ENCODE measurements at places on chromosomes 1 and 21. TPM values are rescaled to one million over a fixed set of nuclear protein-coding genes. Genes with fewer than 3 reads are reported as not detected.
A peak's percentile ranks its signal among the peaks of the same experiment; 100 is the strongest.

DNA sequence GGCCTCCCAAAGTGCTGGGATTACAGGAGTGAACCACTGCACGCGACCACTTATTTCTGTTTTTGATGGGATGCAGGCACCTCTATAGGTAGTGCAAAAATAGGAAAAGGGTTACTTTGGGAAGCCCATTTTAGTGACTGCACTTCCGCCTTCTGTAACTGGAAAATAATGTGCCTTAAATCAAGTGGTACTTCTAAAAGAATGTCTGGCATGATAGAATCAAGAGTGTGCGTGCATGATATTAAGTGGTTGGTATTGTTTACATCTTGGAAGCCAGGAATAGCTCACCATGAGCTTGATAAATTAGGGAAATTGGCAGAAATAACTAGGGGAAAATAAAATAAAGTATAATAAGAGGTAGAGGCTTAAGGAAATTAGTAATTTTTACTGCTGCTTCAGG, 1067.0 kb downstream of the ADGRL2 start:
- no peak for DNase-seq

DNA sequence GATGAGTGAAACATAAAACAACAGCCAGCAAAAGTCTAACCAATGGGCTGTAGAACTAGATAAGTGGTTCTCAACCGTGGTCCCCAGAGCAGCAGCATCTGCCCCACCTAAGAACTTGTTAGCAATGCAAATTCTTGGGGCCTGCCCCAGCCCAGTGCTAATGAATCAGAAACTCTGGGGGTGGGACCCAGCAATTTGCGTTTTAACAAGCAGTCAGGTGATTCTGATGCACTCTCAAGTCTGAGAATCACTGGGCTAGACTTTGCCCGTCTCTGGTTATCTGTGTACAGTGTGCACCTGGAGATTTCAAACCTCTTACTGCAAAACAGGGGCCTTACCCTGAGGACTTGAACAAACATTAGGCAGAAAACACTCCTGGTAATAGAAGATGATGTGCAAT, 66.5 kb downstream of the PLXNA2 start:
- DNase-seq, result peak; percentile 30

The CASQ1 gene
- total RNA-seq, result not detected

The OR2L3 gene
- total RNA-seq, result not detected

The DMBX1 gene
- not detected for total RNA-seq

The EPHA10 gene
- total RNA-seq, result under 0.01 TPM

- DNase-seq, result no peak
These were observed 1.1 kb upstream of the KCNQ4 start for GRCh38 chr1:40782371-40782956.

GRCh38 chr1:35936838-35937237, 5.9 kb downstream of the AGO3 start:
- DNase-seq, result no peak

The AGMAT gene
- total RNA-seq, result 3.8 TPM

DNA sequence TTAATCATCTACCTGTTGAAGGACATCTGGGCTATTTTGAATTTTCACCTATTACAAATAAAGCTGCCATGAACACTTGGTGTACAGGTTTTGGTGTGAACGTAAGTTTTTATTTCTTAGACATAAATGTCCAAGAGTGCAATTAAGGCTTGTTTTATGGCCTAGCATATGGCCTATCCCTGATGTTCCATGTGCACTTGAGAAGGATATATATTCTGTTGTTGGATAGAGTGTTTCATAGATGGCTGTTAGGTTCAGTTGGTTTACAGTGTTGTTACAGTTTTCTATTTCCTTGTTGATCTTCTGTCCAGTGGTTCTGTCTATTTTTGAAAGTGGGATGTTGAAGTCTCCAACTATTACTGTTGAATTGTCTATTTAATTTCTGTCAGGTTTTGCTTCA, 61.2 kb upstream of the NFASC start:
- no peak for DNase-seq

- no peak for DNase-seq
These were observed 55.0 kb upstream of the PAX7 start for GRCh38 chr1:18575620-18576019.

The RPTN gene
- total RNA-seq, result not detected

GRCh38 chr1:226052061-226052460, 10.5 kb upstream of the H3-3A start:
- no peak for DNase-seq

DNA sequence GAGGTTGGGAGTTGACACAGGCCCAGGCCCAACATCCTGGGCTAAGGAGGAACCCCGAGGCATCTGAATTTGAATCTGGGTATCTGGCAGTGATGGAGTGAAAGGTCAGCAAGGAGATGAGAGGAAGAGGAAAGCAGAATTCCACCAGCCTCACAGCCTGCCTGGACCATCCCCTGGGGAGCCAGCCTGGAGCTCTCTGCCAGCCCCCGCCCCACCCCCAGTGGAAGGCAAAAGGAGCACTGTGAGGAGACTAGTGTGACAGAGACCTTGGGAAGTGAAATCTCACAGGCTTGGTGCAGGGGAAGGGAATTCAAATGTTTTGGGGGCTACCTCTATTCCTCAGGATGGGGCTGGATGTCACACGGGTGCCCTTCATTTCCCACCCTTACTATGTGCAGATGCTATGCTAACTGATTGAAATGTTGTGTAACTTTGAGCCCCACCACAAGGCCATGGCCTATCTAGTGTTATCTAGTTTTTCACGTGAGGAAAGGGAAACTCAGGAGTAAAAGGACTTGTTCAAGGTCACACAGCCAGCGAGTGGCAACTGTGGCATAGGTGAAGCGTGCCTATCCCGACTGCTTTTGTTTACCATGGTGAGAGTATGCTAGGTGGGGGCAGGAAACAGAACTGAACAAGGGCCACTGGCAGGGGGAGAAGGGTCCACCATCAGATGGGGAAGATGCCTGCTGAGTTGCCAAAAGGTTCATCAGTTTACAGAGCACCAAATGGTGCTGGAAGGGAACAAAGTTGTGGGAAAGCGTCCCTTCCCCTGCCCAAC, 29.8 kb downstream of the AHDC1 start:
- no peak for DNase-seq
